T-cell (primary cell): ENCODE measurements at places on chromosomes 6 and 20. TPM values are rescaled to one million over a fixed set of nuclear protein-coding genes. Genes with fewer than 3 reads are reported as not detected.

DNA sequence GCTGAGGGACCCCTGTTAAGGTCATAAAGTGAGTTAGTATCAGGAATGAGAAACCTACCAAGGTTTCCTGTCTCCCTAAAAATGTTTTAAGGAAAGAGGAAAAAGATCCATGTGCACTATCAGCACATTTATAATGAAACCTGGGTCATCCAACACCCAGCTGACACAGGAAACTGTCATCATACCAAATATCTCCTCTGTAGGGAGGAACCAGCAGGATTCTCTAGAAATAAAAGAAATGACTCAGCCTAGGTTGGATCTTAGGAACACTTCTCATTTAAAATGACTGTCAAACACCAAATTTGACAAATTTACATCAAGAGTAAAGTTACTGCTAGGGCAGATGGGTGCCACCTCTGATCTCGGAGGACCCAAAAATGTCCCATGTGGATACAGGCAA lies 21.7 kb downstream of the GFOD1 start:
- H3K27ac ChIP-seq, result no peak overlapping the region
- no peaks in the 10 kb centered on the region for H3K27me3 ChIP-seq
- no peak for DNase-seq
- no peaks in the 10 kb centered on the region for H3K36me3 ChIP-seq
- peaks cover 31% of the 10 kb centered on the region for H3K4me1 ChIP-seq
- H3K4me3 ChIP-seq, result no peak overlapping the region

C6orf15 gene
- total RNA-seq, result not detected

GRCh38 chr6:155026022-155026705 lies 31.0 kb downstream of the TIAM2 start:
- no peak for DNase-seq
- no peaks in the 10 kb centered on the region for H3K4me1 ChIP-seq
- no peaks in the 10 kb centered on the region for H3K36me3 ChIP-seq
- H3K4me3 ChIP-seq, result no peak overlapping the region
- H3K27ac ChIP-seq, result no peak overlapping the region

GRCh38 chr6:47241742-47242482 lies 67.8 kb downstream of the TNFRSF21 start:
- no peak for DNase-seq
- H3K27ac ChIP-seq, result no peak overlapping the region
- H3K4me1 ChIP-seq, result peaks cover 9% of the 10 kb centered on the region
- H3K36me3 ChIP-seq, result no peaks in the 10 kb centered on the region

DNA sequence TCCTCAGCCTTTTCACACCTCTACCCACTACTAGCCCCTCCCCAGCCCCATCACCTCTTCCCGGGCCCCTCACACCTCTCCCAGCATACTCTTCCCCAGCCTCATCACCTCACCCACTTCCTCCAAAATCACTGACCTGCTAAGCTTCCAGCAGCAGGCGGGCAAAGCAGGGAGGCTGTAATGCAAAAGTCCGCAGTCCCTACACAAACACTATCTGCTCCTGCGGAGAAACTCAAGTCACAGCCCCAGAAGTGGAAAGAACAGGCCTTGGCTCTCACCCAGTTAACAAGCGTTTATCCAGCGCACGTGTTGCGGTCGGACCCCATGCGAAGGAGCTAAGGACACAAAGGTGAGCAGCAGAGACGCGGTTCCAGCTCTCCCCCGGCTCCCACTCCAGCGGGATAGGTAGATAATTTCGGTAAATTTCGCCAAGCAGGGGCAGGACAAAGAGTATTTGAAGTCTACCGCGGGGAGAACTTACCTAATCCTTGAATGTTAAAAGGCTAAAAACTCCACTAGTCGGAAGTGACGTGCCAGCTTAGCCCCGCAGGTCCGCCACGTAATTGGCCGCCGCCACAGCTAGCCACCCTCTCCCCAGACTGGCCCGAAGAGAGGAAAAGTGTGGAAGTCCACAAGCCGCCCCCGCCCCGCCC lies 728 bp upstream of the TRIM39 start:
- peak; percentile 66 for DNase-seq
- peaks cover 23% of the 10 kb centered on the region for H3K4me1 ChIP-seq
- H3K27me3 ChIP-seq, result no peaks in the 10 kb centered on the region
- H3K36me3 ChIP-seq, result peaks cover 19% of the 10 kb centered on the region
- H3K27ac ChIP-seq, result peak overlapping the region; percentile 94

DNA sequence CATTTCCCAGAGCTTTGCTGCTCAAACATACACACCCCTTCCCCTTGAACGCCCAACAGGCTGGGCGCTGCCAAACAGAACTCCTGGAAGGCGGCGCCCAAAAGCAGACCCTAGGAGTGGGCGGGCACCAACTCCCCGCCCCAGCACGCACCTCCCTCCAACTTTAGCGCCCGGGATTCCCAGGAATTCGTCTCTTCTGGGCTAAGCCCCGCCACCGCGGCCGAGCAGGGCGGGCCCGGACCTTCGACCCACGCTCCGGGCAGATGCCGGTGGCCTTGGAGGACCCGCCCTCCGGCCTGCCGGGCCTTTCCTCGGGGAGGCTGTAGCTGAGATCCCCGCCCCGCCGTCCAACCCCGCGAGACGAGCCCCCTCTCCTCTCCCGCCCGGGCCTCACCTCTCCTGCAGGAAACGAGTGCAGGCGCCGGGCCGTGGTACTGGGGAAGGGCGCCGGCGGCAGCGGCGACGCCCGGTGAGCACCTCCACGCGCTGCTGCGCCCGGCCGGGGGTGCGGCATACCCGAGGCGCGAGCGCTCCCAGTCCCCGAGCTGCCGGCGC lies 659 bp downstream of the MCUR1 start:
- DNase-seq, result no peak
- no peak overlapping the region for H3K27ac ChIP-seq

- no peaks in the 10 kb centered on the region for H3K27me3 ChIP-seq
- no peak for DNase-seq
- no peak overlapping the region for H3K4me3 ChIP-seq
Measured at GRCh38 chr6:91291071-91291470, 704.2 kb upstream of the MAP3K7 start.

- H3K27me3 ChIP-seq, result peaks cover 23% of the 10 kb centered on the region
- H3K4me1 ChIP-seq, result peaks cover 12% of the 10 kb centered on the region
- H3K27ac ChIP-seq, result no peak overlapping the region
- H3K36me3 ChIP-seq, result no peaks in the 10 kb centered on the region
- DNase-seq, result no peak
Measured at GRCh38 chr20:38441916-38442315, 6.8 kb upstream of the SNHG17 start.
